ENCODE measurements at places on chromosomes 6 and 20. TPM values are rescaled to one million over a fixed set of nuclear protein-coding genes. Genes with fewer than 3 reads are reported as not detected.

DNA sequence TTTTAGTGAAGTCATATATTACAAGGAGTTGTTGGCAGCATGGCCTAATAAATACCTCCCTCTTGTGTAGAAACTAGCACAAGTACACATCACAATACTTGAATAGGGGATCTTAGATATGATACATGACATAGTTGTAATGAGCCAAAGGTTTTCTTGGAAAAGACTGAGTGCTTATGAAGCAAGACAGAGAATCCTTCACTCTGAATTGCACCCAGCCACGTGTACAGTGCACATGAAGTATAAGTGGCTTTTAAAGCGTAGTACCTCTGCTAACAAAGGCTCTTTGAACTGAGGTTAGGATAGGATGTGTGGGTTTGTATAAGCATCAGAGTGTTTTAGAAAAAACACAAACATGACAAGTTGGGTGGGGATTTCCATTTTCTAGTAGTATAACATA, 145.5 kb upstream of the STMND1 start:
- DNase-seq = no peak

The CALHM5 gene
- total RNA-seq = not detected

- no peak for DNase-seq
These were observed 114.4 kb downstream of the PHACTR3 start for GRCh38 chr20:59718751-59719150.

The BFSP1 gene
- total RNA-seq = not detected

- no peak for DNase-seq
These were observed 126.2 kb downstream of the ANKRD60 start for GRCh38 chr20:58102261-58102660.

The ECT2L gene
- not detected for total RNA-seq

GRCh38 chr6:27096834-27097511, 150.5 kb upstream of the PRSS16 start:
- no peak for DNase-seq

DNA sequence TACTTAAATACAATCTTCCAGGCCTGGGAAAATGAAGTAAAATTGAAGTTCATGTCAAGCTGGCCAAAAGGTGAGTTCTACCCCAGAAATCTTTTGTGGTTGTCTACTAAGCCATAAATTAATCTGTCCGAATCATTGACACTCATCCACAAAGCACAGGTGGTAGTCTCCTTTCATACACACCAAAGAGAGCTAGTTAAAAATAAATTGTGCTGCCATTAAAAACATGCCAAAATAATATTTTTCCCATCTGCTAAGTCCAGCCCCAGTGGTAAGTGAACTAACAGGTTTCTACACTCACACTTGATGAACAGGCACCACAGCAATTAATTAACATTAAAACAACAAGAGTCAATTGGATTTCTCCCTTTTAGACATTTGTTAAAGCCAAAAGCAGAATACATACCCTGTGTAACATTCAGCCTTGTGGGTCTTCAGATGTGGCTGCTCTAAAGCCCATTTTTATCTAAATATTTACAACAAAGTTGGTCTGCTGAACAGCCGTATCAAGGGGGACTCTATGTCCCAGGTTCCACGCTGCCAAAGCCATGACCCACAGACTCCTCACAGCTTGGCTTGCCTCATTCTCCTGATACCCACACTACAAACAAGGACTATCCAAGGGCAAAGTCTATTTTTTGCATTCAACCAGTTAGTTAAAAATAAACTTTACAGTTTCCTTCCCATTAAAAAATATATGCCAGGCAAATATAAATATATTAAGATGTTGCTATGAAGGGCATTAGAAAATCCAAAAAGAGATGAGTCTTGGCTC, 490.4 kb downstream of the BMP2 start:
- DNase-seq = no peak

DNA sequence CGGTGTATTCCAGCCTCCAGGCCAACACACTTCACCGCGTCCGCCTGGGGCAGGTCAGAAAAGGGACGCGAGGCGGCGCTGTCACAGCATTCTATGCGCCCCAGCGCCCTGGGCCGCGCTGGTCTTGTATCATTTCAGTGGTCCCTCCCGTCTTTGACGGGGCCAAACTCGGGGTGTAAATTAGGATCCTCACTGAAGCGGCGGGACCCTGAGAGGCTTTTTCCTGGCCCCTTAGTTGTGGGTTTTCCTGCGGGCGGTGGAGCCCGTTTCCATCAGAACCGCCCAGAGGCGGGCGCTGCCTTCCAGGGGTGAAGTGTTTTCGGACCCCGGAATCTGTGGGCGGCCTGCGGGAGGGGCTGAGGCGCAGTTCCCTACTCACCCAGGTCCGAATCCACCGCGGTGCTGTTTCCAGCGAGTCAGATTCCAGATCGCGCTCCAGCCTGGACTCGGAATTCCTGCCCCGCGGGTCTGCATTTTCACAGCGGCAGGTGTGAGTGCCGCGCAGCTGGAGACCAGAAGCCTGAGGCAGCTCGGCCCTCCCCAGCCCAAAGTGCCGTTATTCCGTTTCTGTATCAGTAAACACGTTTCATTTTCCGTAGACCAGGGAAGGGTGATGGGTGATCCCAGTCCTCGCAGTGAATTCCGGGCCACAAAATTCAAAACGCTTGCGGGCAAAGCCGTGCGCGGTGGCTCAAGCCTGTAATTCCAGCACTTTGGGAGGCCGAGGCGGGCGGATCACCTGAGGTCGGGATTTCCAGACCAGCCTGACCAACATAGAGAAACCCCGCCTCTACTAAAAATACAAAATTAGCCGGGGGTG, 3.9 kb upstream of the MICB start:
- DNase-seq = peak; percentile 78

- no peak for DNase-seq
These were observed 29.9 kb downstream of the FBXO30 start for GRCh38 chr6:145784683-145785082.

The MICB gene
- total RNA-seq = 13.8 TPM

GRCh38 chr20:62874964-62875344, 13.3 kb upstream of the TCFL5 start:
- no peak for DNase-seq

GRCh38 chr6:111743862-111744692, 129.2 kb downstream of the FYN start:
- DNase-seq = no peak

The FERMT1 gene
- not detected for total RNA-seq

The C20orf202 gene
- 0.68 TPM for total RNA-seq

- DNase-seq = no peak
These were observed 3.8 kb downstream of the DDR1 start for GRCh38 chr6:30887901-30888815.

The TGM3 gene
- total RNA-seq = not detected

DNA sequence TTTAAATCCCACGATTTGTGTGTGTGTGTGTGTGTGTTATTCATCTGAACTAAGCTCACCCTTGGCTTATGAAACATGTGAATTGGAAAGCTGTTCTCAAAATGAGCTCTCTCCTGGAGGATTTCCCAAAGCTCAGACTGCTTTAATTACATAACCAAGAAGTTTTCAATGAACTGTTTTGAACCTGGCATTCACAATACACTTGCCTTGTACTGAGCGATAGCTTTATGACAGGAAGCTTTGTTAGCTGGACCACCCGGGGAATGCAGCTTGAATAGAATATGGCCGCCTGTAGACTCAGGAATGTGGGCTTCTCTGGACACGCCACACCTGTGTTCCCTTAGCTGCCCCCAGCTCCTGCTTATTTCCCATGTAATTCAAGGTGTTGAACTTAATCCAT, 71.4 kb upstream of the PREP start:
- DNase-seq = no peak

DNA sequence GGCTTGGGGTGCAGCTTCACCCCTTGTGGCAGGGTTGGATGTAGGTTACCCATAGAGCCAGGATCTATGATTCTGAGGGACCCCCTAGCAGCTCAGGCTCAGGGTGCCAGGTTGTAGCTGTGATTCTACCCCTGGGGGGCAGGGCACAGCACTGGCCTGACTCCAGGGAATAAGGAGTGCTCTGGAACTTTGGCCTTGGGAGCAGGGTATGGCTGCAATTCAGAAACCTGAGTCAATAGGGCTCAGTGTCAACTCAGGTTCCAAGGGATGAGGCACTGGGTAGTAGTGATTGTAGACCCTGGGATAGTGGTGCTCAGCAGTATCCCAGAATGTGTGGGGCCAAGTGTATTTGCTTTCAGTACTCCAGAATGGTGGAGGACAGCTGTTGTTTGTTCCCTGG, 8.6 kb downstream of the FHL5 start:
- DNase-seq = no peak

The SCUBE3 gene
- total RNA-seq = not detected
